ENCODE measurements at places on chromosomes 4 and X. TPM values are rescaled to one million over a fixed set of nuclear protein-coding genes. Genes with fewer than 3 reads are reported as not detected.

Gene PLS3
- total RNA-seq, result 1.3 TPM

Gene CYLC1
- total RNA-seq, result not detected

Gene COPS4
- total RNA-seq, result 37.2 TPM

Gene NRK
- total RNA-seq, result not detected

Gene GPR34
- total RNA-seq, result 0.97 TPM

Gene SLC10A6
- not detected for total RNA-seq

Gene SMS
- total RNA-seq, result 148 TPM

Gene NLGN3
- total RNA-seq, result 0.53 TPM

Gene NSG1
- total RNA-seq, result 11.7 TPM

Gene BRS3
- total RNA-seq, result not detected

Gene CITED1
- not detected for total RNA-seq

Gene QRFPR
- total RNA-seq, result not detected

Gene CENPE
- total RNA-seq, result 27.7 TPM

Gene VSIG1
- 0.67 TPM for total RNA-seq

Gene ADH7
- not detected for total RNA-seq

Gene PTTG2
- 0.32 TPM for total RNA-seq

Gene ATP10D
- total RNA-seq, result 10.0 TPM

Gene SPANXB1
- total RNA-seq, result not detected

Gene FGA
- total RNA-seq, result not detected

Gene MAGEE2
- total RNA-seq, result not detected

Gene AFP
- not detected for total RNA-seq

Gene GAGE12H
- total RNA-seq, result not detected

Gene PACRGL
- total RNA-seq, result 18.4 TPM

Gene SERPINA7
- total RNA-seq, result not detected

Gene ALB
- not detected for total RNA-seq

Gene PRIMPOL
- 22.8 TPM for total RNA-seq

Gene RAB9B
- total RNA-seq, result 0.40 TPM

Gene NPNT
- not detected for total RNA-seq

Gene UGT2B15
- not detected for total RNA-seq

Gene KLHL4
- 0.19 TPM for total RNA-seq

Gene S100P
- 3.2 TPM for total RNA-seq

Gene UVSSA
- total RNA-seq, result 15.2 TPM

Gene PNMA5
- total RNA-seq, result not detected

Gene CT45A1
- total RNA-seq, result not detected

Gene HSFX4
- total RNA-seq, result not detected

Gene CXCL1
- total RNA-seq, result not detected

Gene VCX2
- not detected for total RNA-seq

Gene GK
- 30.9 TPM for total RNA-seq

Gene HEPH
- total RNA-seq, result not detected

Gene SPATA4
- not detected for total RNA-seq

Gene MAOA
- 12.4 TPM for total RNA-seq

Gene PDCL2
- not detected for total RNA-seq

Gene TRMT2B
- 17.1 TPM for total RNA-seq

Gene KLHL34
- 0.40 TPM for total RNA-seq

Gene FAM241A
- 6.6 TPM for total RNA-seq

Gene PIGA
- total RNA-seq, result 31.0 TPM

Gene CCDC149
- total RNA-seq, result not detected

Gene NPY2R
- total RNA-seq, result not detected

Gene RPA4
- total RNA-seq, result 0.48 TPM

Data from activated CD8-positive, alpha-beta memory T cell treated with anti-CD3 and anti-CD28 coated beads for 36 hours (primary cell).